ENCODE measurements at places on chromosomes 5 and 9.

DNA sequence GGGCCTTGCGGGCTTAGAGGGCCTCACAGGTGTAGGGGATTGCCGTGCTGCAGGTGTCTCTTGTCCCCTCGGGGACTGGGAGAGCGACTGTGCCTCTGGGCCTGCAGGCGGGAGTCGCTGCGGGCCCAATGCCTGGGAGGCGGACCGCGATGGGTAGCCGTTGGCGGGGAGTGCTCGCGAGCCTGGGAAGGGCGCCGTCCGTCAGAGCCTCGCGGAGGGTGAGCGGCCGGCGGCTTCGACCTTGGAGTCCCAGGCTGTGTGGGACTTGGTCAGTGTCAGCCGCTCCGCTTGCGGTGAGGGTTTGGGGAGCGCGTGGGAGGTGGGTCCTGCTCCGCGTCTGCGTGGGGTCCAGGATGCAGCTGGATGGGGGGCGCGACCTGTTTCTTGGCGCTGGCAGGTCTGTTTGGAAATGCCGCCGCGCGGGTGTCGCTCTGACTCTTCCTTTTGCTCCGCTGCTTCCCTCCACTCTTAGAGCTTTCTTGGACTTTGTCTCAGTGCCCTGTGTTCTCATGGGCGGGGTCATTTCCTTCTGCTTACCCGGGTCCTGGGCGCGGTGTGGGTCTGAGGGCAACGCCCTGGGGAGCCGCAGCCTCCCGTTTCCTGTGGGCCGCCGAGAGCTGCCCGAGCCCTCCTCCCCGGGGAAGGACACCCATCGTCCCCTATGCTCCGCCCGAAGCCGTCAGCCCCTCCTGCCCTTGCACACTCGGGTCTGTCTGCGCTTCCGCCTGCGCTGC is 88.9 kb upstream of the CACNA1B start:
- no peak for DNase-seq

DNA sequence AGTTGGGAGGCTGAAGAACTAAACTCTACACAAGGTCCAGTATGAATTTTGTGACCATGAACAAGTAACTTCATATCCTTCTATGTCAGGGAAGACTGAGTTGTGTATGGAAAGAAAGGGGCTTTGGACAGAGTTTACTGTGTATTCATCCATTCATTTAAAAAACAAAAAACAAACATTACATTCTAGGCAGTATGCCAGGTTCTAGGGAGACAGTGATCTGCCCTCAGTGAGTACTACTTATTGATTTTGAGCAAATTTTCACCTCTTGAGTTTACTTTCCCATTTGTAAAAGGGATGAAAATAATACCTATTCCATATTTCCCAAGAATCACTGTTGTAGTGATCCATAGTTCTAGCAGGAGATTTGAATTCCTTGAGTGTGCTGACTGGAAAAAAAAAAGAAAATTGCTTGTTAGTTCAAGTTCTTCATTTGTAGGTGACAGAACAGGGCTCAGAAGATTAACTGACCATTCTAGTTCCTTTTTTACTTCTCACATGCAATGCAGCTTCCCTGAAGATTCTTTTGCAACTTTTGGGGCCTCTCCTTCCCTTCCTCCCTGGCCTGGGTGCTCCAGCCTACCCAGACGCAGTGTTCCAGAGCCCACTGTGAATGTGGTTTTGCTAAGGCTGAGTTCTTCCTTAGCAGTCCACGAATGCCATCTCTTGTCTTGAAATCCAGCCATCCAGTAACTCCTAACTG is 2.6 kb upstream of the GAPVD1 start:
- DNase-seq = no peak

DNA sequence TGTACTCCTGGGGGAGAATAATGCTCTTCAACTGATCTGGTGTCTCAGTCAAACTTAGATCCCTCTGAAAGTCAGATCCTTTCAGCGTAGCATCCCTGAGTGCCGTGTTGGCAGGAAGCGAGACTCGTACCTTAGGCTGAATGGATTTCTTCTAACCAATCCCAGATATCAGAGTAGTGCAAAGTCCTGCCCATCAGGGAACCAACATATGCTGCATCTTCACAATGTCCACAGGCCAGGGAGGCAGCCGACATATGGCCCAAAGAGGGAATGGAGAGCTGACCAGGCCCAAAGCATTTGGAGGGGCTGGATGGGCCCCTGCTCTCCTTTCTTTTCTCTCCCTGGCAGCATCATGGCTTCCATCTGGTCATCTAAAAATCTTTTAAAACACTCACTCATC is 497.0 kb upstream of the DAP start:
- DNase-seq = no peak

DNA sequence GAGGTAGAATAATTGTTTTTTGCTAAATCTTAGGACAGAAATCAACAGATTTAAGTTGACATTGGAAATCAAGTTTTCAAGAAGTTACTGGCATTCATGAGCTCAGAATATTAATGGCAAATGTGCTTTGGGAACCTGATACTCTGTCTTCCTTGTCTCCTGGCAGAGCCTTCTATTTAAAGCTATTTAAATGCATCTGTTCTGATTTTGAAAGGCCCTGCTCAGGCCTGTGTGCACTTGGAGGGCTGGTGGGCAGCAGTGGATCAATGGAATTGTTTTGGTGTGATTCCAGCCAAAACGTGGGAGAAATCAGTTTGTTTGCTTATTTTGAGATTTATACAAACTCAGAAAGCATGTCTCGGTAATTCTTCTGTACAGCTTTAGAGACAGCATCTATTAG is 38.5 kb downstream of the FBXL7 start:
- DNase-seq = no peak

DNA sequence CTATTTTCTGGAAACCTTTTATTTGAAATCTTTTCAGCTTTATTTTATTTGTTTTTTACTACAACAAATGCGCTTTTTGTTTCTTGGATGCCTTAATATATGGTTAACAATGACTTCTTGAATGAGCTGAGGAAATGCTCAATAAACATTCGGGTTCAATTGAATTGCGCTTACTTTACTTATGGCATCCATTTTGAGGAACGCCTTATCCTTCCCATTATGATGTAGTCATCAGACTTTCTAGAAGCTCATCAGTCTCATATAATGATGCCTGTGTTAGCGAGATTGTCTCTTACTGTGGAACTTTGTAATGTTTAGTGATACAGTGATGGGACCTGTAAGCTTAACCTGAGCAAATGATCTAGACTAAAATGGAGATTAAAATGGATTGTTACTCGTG is 916 bp downstream of the SHLD3 start:
- no peak for DNase-seq
